ENCODE measurements at places on chromosomes 7 and 10.

GRCh38 chr10:18527687-18528086 lies 123.7 kb downstream of the NSUN6 start:
- no peak for DNase-seq

DNA sequence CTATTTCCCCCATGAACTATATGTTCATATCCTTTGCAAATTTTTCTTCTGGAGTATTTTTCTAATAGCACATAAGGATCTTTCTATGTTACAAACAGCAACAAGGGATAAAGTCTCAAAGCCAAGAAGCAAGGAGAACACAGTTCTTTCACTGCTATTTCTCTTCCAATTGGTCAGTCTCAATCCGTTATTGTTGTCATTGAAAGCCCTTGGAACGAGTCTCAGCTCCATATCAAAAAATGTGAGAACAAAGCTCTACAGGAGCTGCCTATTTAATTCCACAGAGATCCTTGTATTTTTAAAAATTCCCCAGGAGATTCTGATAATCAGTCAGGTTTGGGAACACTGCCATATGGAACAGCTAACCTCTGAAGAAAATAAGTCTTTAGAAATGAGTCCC lies 15.7 kb downstream of the SLC35B4 start:
- no peak for DNase-seq

DNA sequence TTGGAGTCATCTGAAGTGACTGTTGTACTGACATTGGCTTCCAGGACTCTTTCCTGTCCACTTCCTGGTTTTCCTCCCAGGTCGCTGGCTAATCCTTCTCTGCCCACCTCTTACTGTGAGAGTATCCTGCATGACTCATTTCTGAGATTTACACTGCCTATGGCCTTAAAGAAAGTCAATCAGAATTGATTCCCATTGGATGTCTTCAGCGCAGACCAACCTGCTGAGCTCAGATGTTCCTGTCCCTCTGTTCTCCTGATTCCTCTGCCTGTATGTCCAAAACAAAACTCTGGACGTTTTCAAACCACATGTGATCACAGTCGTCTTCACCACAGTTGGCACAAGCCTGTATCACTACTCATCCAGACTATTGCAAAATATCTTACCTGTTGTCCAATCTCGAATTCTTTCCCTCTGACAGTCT lies 262.1 kb downstream of the CREB5 start:
- DNase-seq = no peak

DNA sequence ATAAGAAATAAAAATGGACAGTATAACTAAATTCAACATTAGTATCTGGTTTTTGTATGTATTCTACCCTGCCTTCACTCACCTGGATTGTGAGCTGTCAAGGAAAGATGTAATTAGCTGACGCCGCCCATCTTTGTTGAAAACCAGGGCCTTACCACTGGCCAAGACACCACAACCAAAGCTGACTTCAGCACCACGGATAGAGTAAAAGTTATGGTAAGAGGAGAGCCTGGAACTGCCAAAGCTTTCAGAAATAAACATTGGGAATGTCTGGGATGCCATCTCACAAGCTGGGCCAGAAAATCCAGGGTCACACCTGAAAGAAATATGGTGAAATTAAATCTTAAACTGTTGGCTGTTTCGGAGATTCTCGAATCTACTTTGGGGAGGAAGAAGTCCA lies 190.1 kb upstream of the SLC26A5 start:
- DNase-seq = no peak

GRCh38 chr10:132257271-132257670 lies 50.5 kb downstream of the STK32C start:
- DNase-seq = peak; percentile 12

DNA sequence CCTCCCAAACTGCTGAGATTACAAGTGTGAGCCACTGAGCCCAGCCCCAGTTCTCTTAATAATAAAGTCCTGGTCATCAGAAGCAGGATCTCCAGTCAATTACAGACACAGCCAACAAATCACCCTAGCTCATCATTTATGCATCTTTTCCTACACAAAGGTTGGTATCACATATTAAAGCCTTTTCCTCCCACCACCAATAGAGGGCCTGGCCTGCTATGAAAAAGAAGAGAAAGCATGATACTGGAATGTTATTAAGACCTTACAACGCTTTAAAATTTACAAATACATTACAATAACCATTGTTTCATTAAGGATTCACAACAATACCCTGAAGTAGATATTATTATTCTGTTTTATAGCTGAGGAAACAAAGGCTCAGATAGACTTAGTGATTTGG lies 25.9 kb downstream of the VAX1 start:
- DNase-seq = no peak

DNA sequence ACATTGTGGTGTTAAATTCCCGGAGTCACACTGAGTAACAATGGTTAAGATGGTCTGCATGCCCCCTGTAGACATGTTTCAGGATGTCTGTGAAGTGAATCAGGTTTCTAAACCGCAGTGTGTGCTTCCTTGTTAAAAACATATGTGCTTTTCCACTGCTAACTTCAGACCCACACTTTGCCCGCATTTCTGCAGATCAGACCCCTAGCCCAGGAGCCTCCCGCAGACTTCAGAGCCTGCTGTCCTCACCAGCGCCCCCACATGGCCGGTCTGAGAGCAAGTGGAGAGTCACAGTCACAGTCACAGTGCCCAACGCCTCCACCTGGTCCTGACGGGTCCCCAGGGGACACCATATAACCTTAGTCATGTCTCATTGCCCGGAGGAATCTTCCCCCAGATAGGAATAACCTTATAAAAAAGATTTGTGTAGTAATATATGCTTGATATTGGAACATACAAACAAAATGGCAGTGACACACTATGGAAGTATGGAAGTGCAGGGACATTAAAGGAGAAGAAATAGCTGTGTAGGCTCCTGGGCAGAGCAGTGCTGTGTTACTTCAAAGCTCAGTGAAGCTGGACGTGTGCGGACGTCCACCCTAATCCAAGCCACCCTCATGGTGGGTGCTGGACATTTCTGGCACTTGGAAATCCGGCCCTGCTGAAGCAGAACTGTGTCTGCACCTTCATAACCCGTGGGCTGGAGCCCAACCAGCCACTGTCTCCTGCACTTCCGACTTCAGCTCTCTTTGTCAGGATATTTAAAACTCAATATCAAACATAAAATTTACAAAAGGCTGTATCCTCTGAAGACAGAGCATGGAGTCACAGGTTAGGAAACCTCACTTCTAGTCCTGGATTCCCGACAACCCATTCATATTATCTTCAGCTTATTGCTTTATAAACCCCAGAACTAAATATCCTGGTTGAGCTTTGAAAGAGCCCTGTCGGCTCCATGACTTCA lies 29.0 kb downstream of the GSTO2 start:
- DNase-seq = no peak

GRCh38 chr10:81920213-81920829 lies 45.3 kb downstream of the NRG3 start:
- DNase-seq = no peak

DNA sequence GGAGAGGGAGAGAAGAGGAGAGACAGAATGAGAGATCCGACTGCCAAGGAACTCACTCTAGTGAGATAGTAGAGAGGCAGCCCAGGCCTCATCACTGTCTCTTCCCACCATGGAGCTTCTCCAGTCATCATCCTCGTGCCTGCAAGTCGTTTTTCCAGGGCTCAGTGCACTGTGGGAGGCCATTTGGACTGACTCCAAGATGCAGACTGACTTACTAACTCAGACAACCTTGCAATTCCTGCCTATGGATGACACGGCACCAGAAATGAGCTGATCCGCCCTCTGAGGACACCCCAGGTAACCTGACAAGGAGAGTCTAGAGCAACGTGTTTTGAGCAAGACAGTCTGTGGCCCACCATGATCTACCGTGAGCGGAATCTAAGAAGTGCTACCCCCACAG lies 154.9 kb downstream of the GLI3 start:
- no peak for DNase-seq

DNA sequence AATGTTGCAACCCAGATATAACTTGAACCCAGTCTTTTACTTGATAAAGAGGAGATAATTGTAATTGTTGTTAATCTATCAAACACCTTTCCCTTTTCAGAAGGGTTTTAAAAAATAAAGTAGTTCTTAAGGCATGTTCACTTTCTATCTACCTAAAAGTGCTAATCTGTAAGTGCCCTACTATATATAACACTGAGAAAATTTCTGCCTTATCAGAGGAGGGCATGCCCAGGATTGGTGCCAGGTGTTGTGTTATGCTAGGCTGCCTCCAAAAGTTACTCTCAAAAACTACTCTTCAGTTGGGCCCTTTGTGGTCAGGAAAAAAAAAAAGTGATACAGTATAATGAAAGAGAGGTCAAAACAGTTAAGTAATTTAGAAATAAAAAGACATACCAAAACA lies 36.3 kb downstream of the SMNDC1 start:
- DNase-seq = no peak

GRCh38 chr10:34150103-34150502 lies 665.0 kb downstream of the PARD3 start:
- no peak for DNase-seq

- DNase-seq = no peak
Measured at GRCh38 chr10:1432161-1432560, 305.2 kb downstream of the ADARB2 start.

GRCh38 chr7:93375603-93376002 lies 143.4 kb downstream of the VPS50 start:
- no peak for DNase-seq

- no peak for DNase-seq
Measured at GRCh38 chr10:19169684-19170083, 121.1 kb downstream of the MALRD1 start.

DNA sequence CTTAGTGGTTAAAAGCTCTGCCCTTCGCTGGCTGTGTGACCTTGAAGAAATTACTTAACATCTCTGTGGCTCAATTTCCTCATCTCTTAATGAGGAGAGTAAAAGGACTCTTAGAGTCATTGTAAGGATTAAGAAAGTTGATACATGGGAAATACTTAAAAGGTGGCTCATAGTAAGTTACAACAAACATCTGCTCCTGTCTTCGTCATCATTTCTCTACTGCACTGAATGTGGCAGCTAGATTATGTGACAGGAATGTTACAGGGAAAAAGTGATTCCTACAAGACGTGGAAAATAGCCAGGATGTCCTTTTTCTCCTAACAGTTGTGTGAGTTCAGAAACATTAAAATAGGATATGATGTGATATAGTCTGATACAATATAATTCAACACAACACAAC lies 184.7 kb downstream of the FRMD4A start:
- no peak for DNase-seq

DNA sequence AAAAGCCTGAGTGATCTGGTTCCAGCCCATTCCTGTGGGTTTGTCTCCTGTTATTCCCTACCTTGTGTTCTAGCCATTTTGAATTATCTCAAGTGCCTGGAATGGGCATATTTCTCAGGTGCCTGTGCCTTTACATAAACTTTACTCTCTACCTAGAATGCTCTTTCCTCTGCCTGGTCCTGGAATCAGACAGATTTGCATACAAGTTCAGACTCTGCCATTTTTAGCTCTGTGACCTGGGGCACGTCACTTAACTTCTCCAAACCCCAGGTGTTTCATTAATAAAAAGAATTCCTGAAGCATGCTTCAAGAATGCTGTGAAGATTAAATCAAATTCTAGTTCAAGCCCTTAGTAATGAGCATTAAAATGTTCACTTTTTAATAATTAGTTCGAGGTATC lies 7.8 kb downstream of the DCLRE1A start:
- DNase-seq = no peak

GRCh38 chr7:27314111-27314510 lies 71.5 kb downstream of the EVX1 start:
- DNase-seq = no peak

GRCh38 chr10:72886621-72887020 lies 6.9 kb upstream of the OIT3 start:
- DNase-seq = no peak

DNA sequence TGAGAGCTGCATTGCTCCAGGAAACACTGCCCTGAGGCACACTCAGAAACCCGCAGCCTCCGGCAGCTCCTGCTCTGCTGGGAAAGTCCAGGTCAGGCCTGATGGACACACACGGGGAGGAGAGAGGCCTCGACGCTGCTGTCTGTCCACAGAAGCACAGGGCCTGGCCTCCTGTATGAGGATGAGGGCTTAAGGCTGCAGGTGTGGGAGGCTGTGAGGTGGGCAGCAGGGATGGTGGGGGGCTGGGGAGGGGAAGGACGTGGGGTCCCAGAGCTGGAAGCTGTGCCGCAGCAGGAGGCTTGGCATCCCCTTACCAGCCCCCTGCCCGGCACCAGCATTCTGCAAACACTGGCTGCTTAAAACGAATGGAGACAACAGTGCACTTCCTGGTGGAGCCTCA lies 186.2 kb downstream of the DNAJB6 start:
- DNase-seq = no peak

GRCh38 chr7:129514683-129515082 lies 12.4 kb downstream of the SMKR1 start:
- DNase-seq = no peak

- DNase-seq = no peak
Measured at GRCh38 chr7:114924038-114924712, 2.3 kb downstream of the MDFIC start.
